ENCODE measurements at places on chromosomes 11 and 22.

GRCh38 chr11:100712583-100712982 is 25.5 kb downstream of the ARHGAP42 start:
- DNase-seq, result no peak

GRCh38 chr22:39732625-39733024 is 160.9 kb downstream of the ENTHD1 start:
- no peak for DNase-seq

DNA sequence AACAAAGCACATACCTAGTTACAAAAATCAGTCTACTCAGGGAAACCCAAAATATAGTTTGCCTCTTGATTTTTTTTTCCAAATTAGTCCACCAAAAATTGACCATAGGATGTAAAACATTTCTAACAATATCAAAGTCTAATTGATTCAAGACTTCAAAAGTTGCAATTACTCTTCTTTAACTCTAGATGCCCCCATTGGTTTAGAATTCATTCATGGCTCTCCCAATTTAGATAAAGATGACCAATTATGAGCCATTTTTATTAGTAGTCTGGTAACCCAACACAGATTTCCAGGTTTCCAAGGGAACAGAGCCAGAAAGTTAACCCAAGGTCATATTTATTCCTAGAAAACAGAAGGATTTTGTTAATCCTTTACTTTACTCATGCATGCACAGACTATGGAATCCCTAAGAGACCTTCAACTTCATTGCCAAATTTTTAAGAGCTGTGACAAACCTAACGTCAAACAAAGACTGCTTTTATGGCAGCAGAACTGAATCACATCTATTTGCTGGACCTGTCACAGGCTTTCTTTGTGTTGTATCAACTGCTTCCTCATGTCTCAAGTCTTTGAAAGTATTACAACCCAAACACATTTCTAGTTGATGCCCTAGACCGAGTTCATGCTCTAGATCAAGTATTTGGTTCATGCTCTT is 55.3 kb downstream of the C22orf42 start:
- no peak for DNase-seq

DNA sequence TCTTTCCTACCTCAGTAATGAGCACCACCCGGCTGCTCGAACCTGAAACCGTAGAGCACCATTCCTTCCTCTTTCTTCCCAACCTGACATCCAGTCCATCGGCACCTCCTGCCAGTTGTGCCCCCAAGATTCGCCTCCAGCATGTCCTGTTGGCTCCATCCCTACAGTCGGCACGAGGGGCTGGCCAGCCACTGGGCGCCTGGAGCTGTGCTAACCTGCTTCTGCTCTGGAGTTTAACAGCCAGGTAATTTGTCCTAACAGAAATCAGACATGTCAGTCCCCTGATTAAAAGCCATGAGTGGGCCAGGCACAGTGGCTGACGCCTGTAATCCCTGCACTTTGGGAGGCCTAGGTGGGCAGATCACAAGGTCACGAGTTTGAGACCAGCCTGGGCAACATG is 16.8 kb downstream of the FDX1 start:
- no peak for DNase-seq

DNA sequence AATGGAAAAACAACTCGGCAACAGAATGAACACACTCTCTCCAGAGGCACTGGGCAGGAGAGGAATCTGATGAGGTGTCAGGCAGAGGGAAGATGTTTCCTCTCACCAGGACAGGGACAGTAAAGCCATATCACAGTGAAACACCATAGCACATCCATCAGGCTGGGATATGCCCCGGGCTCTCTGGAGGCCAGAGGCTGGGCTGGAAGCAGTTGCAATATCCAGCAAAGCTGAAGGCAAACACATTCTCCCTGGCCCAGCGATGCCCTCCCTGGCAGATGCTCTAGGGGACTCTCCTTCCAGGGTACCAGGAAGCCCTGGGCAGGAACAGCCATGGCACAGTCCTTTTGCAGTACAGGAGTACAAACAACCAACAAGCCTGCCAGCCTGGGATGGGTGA is 11.1 kb downstream of the RSPH14 start:
- DNase-seq, result no peak

GRCh38 chr11:33830903-33831648 is 56.8 kb upstream of the FBXO3 start:
- no peak for DNase-seq

DNA sequence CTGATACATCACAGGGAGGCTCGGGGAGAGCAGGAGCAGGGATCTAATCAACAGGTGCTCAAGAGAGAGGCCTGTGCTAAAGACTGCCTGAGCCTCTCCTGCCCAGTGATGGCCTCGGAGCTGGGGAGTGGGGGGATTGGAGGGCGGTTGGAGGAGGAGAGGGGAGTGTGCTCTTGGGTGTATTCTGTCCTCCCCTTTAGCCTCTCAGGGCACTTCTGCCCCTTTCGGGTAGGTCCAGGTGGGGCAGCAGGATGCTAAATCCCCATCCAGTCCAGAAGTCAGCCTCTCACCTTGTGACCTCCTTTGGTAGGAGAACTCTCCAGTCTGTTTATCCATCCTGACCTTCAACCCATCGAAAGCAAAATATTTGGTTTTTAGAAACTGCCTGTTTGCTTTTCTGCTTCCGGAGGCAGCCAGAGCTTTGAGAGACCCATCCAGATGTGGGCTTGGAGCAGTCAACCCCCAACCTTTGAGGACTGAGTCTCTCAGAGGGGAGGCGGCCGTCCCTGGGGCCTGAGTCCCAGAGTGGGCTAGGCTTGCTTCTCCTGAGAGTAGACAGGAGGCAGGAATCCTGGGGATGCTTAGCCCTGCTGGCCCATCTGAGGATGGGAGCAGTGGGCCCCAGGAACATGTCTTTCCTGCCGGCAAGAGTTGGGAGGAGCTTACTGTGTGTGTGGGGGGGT is 105.2 kb upstream of the SYT13 start:
- no peak for DNase-seq

DNA sequence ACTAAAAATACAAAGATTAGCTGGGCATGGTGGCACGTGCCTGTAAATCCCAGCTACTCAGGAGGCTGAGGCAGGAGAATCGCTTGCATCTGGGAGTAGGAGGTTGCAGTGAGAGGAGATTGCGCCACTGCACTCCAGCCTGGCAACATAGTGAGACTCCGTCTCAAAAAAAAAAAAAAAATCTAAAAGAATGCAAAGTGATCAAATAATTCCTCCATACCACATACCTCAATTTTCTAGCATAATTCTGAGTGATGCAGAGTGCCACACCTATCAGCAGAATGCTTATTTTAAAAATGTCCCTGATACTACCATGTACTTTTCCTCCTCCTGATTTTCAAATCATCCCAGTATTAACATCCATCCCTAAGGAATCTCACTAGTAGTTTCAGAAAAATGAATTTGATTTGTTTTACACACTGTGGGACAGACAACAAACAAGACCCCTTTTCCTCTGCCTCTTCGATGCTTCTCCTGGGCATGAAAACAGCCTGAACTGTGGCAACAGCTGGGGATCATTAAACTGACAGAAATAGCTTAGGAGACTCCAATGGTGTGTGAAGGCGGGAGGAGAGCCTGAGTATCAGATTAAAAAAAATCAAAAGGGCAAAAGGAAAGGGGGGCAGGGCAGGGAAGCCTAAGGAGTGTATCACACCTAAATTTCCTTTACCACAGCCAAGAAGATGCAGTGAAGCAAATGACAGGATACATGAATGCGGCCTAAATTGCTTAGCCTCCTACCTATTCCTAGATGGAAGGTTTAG is 114.7 kb downstream of the SGSM3 start:
- DNase-seq, result no peak
